ENCODE measurements at places on chromosomes 5 and 9.

GRCh38 chr5:38922199-38922598 is 76.4 kb downstream of the OSMR start:
- no peak for DNase-seq

- no peak for DNase-seq
Measured at GRCh38 chr5:40594811-40595210, 84.9 kb upstream of the PTGER4 start.

DNA sequence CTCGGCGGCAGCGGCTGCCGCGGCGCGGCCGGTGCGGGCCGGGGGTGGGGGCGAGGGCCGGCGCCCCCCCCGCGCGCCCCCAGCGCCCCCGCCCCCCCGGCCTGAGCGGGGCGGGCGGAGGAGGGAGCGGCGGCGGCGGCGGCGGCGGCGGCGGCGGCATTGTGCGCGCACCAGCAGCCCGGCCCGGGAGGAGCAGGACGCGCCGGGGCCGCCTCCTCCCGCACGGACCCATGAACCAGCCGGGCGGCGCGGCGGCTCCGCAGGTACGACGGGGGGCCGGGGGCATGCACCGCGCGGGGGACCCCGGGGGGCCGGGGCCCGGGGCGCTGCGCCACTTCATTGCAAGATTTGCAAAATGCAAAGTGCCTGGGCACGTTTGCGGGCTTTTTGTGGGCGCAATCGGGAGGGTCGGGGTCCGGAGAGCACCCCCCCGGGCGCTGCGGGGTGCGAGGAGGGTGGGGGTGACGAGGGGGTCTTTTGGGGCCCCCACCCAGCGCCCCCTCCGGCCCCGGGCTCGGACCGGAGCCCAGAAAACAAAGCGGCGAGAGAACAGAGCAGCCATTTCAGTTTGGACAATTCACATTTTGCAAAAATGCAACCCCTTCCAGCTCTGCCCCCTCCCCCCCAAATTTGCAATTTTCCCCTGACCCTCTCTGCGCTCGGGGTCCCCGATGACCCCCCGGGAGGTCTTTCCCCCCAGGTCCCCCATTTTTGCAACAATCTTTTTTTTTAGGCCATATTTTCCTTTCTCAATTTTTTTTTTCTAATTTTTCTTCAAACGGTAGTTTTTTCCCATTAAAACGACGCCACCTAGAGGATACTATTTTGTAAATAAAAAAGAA is at the start of gene ZNF618:
TSS of gene ZNF618 (plus strand) at position 159 of the 842 bp plus-strand sequence. CDS start at position 231, 72 bp downstream.
- peak; percentile 17 for DNase-seq

- DNase-seq, result no peak
Measured at GRCh38 chr9:78685471-78685870, 388.5 kb downstream of the PSAT1 start.

GRCh38 chr5:173315495-173316338 is 12.5 kb downstream of the STC2 start:
- DNase-seq, result peak; percentile 84

- DNase-seq, result no peak
Measured at GRCh38 chr9:131982671-131983239, 96.9 kb downstream of the MED27 start.

Measured in NCI-H2029 (cell line).